ENCODE measurements at places on chromosomes 11 and 22. TPM values are rescaled to one million over a fixed set of nuclear protein-coding genes. Genes with fewer than 3 reads are reported as not detected.

TCN1 gene
- total RNA-seq = not detected

DEUP1 gene
- not detected for total RNA-seq

HEPN1 gene
- total RNA-seq = not detected

GAS2L1 gene
- 47.1 TPM for total RNA-seq

LPXN gene
- total RNA-seq = 6.9 TPM

MEI1 gene
- 2.2 TPM for total RNA-seq

COMMD9 gene
- total RNA-seq = 83.9 TPM

SLCO2B1 gene
- 0.15 TPM for total RNA-seq

LRRC56 gene
- total RNA-seq = 0.73 TPM

DDI1 gene
- total RNA-seq = not detected

OR4D5 gene
- not detected for total RNA-seq

RHOD gene
- 26.0 TPM for total RNA-seq

CHST1 gene
- 3.9 TPM for total RNA-seq

Measured in mammary microvascular endothelial cell (primary cell).